ENCODE measurements at places on chromosomes 4 and X.

- no peak overlapping the region for H3K4me3 ChIP-seq
- H3K27ac ChIP-seq: peak overlapping the region; percentile 72
- H3K27me3 ChIP-seq: no peaks in the 10 kb centered on the region
- no peaks in the 10 kb centered on the region for H3K36me3 ChIP-seq
Observed at GRCh38 chrX:20515841-20516461, 249.2 kb upstream of the RPS6KA3 start.

GRCh38 chr4:26931451-26931850, 70.8 kb downstream of the STIM2 start:
- no peak for DNase-seq
- no peak overlapping the region for H3K4me3 ChIP-seq
- no peaks in the 10 kb centered on the region for H3K4me1 ChIP-seq
- H3K36me3 ChIP-seq: no peaks in the 10 kb centered on the region
- H3K27ac ChIP-seq: no peak overlapping the region
- H3K27me3 ChIP-seq: no peaks in the 10 kb centered on the region

DNA sequence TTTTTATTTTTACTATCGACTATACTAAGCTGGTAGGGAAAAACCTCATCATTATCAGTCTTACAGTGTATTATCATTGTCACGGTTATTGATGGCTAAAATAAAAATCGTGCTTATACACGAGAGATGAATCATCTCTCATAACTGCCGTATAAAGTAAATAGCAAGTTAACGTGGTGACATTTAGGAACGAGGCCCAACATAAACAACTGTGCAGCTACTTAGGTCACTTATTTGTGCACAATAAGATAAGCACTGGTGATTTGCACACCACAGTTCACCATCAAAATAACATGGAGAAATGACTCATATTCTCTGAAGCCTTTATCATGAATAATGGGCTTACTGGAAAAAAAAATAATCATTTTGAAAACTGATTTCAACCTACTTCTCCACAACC, 482.0 kb upstream of the TENM3 start:
- no peak overlapping the region for H3K27ac ChIP-seq
- no peaks in the 10 kb centered on the region for H3K27me3 ChIP-seq
- H3K36me3 ChIP-seq: no peaks in the 10 kb centered on the region
- no peak overlapping the region for H3K4me3 ChIP-seq
- no peaks in the 10 kb centered on the region for H3K4me1 ChIP-seq
- DNase-seq: no peak

- H3K4me1 ChIP-seq: no peaks in the 10 kb centered on the region
- no peaks in the 10 kb centered on the region for H3K36me3 ChIP-seq
- no peak overlapping the region for H3K4me3 ChIP-seq
- no peak overlapping the region for H3K27ac ChIP-seq
- DNase-seq: no peak
Observed at GRCh38 chrX:15653961-15654360, 10.6 kb downstream of the CLTRN start.

DNA sequence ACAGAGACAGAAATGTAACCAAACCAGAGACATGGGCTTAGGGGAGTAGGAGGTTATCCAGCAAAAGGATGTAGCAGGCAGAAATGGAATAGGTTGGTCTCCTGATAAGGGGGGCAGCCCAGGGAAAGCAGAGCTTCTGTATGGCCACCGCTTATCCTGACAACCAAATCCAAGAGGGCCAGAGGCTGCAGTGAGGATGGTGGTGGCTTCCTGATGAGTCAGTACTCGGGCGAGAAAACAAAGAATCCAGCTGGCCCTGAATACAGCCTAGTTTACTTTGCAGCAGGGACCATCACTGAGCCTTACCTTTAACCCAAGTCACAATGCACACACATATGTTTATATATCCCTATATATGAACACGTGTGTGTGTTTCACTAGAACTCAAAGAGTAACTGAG, 129.7 kb upstream of the FTHL17 start:
- no peak overlapping the region for H3K4me3 ChIP-seq
- H3K27ac ChIP-seq: no peak overlapping the region
- H3K36me3 ChIP-seq: no peaks in the 10 kb centered on the region
- no peak for DNase-seq

DNA sequence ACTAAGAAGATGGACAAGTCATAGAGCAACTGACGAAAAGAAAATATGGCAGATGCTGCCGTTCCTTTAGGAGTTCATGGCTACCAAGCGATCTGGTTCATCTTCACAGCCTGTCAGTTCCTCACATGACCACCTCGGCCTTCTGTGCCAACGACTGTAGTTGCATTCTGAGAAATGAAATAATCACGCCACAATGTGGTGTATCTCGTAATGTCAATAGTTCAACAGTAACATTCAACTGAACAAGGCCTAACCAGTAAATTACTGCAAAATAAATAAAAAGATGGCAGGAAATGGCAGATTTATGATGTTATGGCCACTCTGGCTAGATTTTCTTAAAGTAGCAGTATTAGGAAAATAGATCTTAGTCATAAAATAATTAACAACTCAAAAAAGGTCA, 4.4 kb downstream of the GPRIN3 start:
- DNase-seq: no peak
- no peak overlapping the region for H3K27ac ChIP-seq
- peaks cover 4% of the 10 kb centered on the region for H3K27me3 ChIP-seq
- peaks cover 18% of the 10 kb centered on the region for H3K4me1 ChIP-seq

GRCh38 chr4:42566835-42567234, 90.1 kb downstream of the ATP8A1 start:
- no peak overlapping the region for H3K27ac ChIP-seq
- no peaks in the 10 kb centered on the region for H3K27me3 ChIP-seq
- H3K4me1 ChIP-seq: no peaks in the 10 kb centered on the region
- peak; percentile 9 for DNase-seq
- no peaks in the 10 kb centered on the region for H3K36me3 ChIP-seq

- no peak overlapping the region for H3K27ac ChIP-seq
- H3K4me3 ChIP-seq: no peak overlapping the region
- peaks cover 28% of the 10 kb centered on the region for H3K4me1 ChIP-seq
Observed at GRCh38 chr4:119017636-119018035, 118.0 kb upstream of the MYOZ2 start.

DNA sequence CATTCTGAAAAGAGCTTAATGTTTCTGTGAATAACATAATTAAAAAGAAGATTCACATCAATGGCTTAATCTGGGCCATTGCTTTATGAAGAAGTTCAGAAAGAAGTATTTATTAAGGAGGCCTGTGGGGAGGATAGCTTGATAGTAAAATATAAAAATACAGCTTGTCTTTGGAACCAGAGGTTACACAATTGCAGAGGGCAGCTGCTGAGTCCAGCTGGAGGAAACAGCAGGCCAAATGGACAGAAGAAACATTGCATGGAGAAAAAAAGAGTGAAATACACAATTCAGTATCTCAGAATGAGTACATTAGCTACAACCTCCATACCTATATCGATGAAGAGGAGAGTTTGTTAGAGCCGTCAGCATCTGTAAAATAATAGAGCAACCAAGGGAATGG, 148.0 kb upstream of the NPY2R start:
- no peaks in the 10 kb centered on the region for H3K36me3 ChIP-seq
- no peak overlapping the region for H3K27ac ChIP-seq
- H3K4me1 ChIP-seq: no peaks in the 10 kb centered on the region
- H3K4me3 ChIP-seq: no peak overlapping the region

DNA sequence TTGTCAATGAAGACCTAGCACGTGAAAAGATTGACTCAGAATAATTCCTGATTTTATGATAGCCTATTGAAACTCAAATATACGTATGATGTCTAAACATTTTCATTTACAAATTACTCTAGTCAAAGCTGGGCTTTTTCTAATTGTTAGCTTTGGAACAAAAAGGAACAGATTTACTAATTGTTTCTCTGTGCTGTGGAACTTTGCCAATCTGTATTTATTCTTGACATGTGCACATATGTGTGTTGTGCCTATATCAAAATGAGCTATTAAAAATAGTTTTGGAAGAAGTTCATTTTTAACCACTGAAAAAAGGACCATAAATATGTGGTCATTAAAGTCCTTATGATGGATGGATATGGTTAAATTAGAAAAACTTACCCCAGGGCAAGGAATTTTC, 85.4 kb upstream of the PACRGL start:
- no peak for DNase-seq
- no peak overlapping the region for H3K27ac ChIP-seq
- peaks cover 12% of the 10 kb centered on the region for H3K36me3 ChIP-seq

- H3K4me1 ChIP-seq: no peaks in the 10 kb centered on the region
- H3K36me3 ChIP-seq: no peaks in the 10 kb centered on the region
- H3K27ac ChIP-seq: 0 out of 2 replicates have a peak overlapping the region, but pooled peaks have one; percentile 6
Observed at GRCh38 chrX:70219938-70220764, 14.3 kb upstream of the AWAT1 start.

DNA sequence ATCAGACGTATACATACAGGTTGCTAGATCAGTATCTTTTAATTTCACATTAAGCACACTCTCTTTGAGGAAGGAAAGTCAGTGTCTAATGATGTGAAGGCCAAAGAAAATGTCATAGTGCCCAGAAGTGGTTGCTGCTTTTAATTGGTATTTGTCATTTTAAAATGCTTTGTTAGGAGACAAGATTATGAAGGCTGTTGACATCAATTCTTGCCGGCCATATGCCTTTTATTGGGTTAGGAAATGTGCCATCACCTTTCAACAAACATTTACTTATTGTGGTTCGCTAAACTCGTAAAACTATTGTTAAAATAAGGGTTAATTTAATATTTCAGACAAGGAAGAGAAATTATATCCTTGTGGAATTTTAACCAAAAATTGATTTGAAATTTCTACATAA, 32.2 kb downstream of the NFKB1 start:
- no peak overlapping the region for H3K27ac ChIP-seq
- no peak overlapping the region for H3K4me3 ChIP-seq
- DNase-seq: no peak
- H3K4me1 ChIP-seq: peaks cover 17% of the 10 kb centered on the region
- H3K36me3 ChIP-seq: peaks cover 13% of the 10 kb centered on the region
- no peaks in the 10 kb centered on the region for H3K27me3 ChIP-seq

DNA sequence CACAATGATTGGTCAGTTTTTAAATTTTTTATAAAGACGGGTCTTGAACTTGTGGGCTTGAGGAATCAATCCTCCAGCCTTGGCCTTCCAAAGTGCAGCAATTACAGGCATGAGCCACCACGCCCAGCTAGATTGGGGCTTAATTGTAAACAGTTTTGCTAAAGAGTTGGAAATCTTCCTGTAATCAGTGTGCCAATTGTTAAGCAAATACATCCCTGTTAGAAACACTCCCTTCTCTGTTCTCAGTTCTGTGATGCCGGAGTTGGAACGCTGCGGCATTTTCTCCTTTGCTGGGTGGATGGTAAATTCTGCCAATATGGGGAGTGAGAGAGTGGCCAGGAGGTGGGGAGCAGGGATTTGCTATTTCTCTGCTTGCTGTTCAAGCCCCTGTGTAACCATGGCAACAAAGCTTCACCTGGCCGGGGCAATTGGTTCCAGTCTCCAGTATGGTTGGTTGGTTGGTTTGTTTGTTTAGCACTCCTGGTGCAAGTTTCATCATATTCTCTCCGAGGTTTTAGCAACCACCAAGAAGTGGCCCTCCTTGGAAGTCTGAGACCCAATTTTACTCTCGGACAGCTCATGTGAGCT, 3.0 kb upstream of the SPATA4 start:
- H3K4me3 ChIP-seq: no peak overlapping the region
- DNase-seq: no peak
- no peak overlapping the region for H3K27ac ChIP-seq
- no peaks in the 10 kb centered on the region for H3K27me3 ChIP-seq
- no peaks in the 10 kb centered on the region for H3K36me3 ChIP-seq

DNA sequence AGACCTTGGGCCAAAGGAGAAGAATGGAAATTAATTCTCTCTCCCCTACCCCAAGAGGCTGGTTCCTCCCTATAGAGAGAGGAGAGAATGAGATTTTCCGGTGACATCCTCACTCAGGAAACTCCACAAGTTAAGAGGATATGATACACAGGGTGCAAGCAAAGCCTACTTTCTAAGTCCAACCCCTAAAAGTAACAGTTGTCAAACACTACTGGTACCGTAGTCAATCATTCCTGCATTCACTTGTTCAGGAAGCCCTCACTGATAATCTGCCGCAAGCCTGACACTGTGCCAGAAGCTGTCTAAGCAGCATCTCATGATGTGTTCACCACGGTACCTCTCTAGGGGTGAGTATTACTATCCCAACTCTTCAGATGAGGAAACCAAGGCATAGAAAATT, 41.7 kb downstream of the KDR start:
- no peaks in the 10 kb centered on the region for H3K36me3 ChIP-seq
- H3K27me3 ChIP-seq: no peaks in the 10 kb centered on the region
- DNase-seq: no peak
- no peak overlapping the region for H3K27ac ChIP-seq

GRCh38 chrX:150038986-150039599, 100.8 kb upstream of the EOLA2 start:
- H3K4me3 ChIP-seq: no peak overlapping the region
- peak overlapping the region; percentile 20 for H3K27ac ChIP-seq
- peak; percentile 48 for DNase-seq
- no peaks in the 10 kb centered on the region for H3K27me3 ChIP-seq

DNA sequence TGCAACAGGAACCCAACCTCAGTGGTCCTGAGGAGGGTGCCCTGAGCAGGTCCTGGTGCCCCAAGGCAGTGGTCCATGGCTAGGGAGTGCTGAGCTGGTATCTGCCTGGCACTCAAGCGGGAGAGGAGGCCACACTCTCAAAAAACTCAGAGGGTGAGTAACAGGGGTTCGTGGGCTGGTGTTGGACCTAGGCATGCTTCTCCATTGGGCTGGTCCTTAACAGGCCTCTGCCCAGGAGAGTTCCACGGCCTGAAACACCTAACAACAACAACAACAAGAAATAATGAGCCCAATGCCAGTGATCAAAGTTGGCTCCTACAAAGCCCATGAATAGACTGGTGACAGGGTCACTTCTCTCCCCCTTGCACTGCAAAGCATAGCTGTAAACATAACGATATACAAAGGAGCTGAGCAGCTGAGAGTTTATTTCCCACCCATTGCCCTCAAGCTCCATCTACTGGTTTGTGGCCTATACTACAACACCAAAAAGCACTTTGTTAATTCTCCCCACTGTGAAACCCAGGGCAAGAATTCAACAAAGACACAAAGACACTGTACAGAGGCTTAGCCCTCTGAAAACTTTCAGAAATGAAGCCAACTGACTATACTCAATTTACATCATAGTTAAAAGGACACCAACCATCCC, 736.1 kb upstream of the ADGRL3 start:
- no peak overlapping the region for H3K27ac ChIP-seq
- H3K4me1 ChIP-seq: no peaks in the 10 kb centered on the region
- DNase-seq: peak; percentile 5
- no peak overlapping the region for H3K4me3 ChIP-seq
- no peaks in the 10 kb centered on the region for H3K36me3 ChIP-seq

- no peaks in the 10 kb centered on the region for H3K36me3 ChIP-seq
- DNase-seq: peak; percentile 55
- H3K27me3 ChIP-seq: no peaks in the 10 kb centered on the region
- no peak overlapping the region for H3K27ac ChIP-seq
- no peaks in the 10 kb centered on the region for H3K4me1 ChIP-seq
Observed at GRCh38 chr4:185143601-185143969, 519 bp downstream of the SLC25A4 start.

- H3K4me1 ChIP-seq: peaks cover 12% of the 10 kb centered on the region
- H3K27ac ChIP-seq: no peak overlapping the region
- H3K4me3 ChIP-seq: no peak overlapping the region
- no peaks in the 10 kb centered on the region for H3K36me3 ChIP-seq
- no peaks in the 10 kb centered on the region for H3K27me3 ChIP-seq
Observed at GRCh38 chr4:101198682-101199339, 148.5 kb downstream of the PPP3CA start.

Measured in GM23248 (cell line).